ENCODE measurements at places on chromosomes 4 and X.

DNA sequence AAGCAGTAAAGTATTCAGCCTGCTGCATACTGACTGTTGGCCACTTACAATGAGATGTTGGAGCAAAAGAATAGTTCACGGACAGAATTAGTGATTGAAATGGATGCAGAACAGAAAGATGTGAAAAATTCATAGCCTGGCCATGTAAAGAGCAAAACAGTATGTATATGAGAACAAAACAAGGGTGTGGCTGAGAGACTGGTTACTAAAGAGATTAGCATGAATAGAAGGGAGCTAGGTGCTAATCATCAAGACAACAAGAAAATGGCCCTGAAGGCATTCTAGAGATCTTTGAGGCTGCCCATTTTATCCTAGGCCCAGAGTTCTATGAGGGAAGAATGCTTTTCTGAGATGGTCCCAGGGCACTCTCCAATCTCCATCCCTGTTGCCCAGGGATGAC is 208.5 kb downstream of the ARHGEF9 start:
- DNase-seq = no peak

- DNase-seq = no peak
These were observed 38.1 kb upstream of the RASGEF1B start for GRCh38 chr4:81509822-81510221.

GRCh38 chrX:69100478-69100877 is 64.8 kb downstream of the PJA1 start:
- no peak for DNase-seq

DNA sequence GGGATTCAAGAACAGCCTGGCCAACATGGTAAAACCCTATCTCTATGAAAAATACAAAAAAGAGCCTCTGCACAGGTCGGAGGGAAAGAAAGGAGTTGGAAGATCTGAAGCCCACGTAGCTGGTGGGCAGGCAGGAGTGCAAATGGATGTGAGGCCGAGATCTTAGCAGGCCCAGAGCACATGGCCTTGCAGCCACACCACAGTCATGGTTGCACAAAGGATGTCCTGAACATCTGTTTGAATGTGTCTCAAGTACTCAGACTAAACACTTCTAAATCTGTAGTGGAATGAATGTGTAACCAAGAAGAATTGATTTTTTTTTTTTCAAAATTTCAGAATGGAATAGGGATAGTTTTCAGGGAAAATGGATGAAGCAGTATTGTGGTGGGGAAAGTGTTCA is 10.8 kb downstream of the CA5B start:
- no peak for DNase-seq

DNA sequence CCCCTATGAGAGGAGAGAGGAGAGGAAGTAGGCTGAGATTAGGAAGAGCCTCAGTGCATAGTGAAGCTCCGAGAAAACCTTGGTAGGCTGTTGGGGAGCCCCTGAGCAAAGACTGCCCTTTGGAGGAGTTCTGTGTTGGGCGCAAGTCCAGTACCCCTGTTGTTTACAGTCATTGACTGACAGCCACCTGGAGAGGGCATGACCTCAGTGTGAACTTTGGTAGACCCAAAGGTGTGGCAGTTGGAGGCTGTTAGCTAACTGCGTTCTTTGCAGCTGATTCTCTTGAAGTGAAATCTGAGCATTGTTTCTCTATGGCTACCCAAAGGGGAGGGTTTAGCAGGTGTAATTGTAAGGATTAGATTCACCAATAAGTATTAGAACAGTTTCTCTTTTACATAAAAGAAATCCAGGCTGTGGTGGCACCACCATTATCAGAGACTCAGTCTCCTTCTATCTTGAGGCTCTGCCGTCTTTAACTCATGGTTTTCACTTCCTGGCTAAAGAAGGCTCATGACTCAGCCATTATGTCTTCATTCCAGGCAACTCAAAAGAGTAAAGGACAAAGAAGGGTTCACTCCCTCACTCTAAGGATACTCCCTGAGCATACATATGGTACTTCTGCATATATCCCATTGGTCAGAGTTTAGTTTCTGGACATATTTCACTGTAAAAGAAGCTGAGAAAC is 33.4 kb downstream of the ANXA3 start:
- DNase-seq = no peak

- DNase-seq = no peak
These were observed 13.5 kb downstream of the TEX13B start for GRCh38 chrX:107968623-107969022.

DNA sequence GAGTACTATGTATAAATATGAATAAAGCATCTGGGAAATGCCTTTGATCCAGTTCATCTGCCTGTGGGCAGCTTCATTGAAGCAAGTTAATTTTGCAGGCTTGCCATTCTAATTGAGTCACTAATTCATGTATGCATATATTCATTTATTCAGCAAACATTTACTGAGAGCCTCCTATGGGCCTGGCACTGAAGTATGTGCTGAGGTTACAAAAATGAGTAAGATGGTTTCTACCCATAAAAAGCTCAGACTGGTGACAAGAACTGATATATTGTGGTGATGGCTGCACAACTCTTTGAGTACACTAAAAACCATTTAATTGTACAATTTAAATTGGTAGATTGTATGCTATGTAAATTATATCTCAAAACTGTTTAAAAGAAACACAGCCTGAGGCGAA is 1.1 kb upstream of the MRPL1 start:
- no peak for DNase-seq

- DNase-seq = no peak
These were observed 25.5 kb upstream of the USO1 start for GRCh38 chr4:75698963-75699228.

GRCh38 chr4:88705805-88706492 is 8.3 kb upstream of the NAP1L5 start:
- no peak for DNase-seq

Data from naive B cell (primary cell).